Pulmonary artery endothelial cell (primary cell): ENCODE measurements at places on chromosomes 1 and 21.

GRCh38 chr1:88661951-88662699, 21.9 kb upstream of the PKN2 start:
- DNase-seq: no peak

GRCh38 chr1:50421366-50421748, 1.9 kb downstream of the DMRTA2 start:
- no peak for DNase-seq

DNA sequence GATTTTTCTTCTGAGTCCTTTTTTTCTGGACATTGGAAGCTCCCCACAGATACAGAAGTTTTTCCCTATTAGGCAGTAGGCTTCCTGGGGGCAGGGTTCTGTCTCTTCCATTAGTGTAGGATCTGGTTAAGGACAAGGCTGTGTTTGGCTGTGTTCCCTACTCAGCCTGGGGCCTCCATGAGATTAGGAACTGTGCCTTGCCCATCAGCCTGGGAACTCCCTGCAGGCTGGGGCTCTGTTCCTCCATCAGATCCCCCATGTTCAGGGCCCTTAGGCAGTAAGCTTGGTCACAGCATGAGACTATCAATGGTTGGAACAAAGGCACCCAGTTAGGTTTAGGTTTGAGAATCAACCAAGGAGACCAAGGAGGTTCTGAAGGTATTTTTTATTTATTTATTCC, 22.7 kb downstream of the NAV1 start:
- DNase-seq: no peak

- no peak for DNase-seq
These were observed 3902.5 kb downstream of the SRGAP2C start for GRCh38 chr1:125087247-125087646.

DNA sequence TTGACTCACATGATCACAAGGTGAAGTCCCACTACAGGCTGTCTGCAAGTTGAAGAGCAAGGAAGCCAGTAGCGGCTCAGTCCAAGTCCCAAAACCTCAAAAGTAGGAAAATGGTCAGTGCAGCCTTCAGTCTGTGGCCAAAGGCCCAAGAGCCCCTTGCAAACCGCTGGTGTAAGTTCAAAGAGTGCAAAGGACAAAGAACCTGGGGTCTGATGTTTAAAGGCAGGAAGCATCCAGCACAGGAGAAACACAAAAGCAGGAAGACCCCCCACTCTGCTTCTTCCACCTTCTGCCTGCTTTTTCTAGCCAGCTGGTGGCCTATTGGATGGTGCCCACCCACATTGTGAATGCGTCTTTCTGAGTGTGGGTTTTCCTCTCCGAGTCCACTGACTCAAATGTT, 2222.6 kb downstream of the MRPL39 start:
- DNase-seq: no peak

DNA sequence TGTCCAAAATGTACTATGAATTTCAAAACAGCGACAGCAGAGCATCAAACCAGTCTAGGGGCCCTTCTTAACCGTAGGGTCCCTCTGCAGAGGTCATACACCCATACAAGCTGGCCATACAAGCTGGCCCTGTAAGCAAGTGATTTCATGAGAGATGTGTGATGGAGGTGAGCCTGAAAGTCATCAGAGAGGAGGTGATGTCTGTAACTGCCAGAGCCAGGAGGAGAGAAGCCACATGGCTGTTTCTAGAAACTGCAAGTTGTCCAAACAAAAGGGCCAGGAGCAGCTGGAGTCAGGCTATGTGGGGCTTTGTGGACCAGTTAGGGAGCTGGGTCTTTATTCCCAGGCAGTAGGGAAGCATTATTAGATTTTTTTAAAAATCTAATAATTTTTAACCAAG, 14.8 kb upstream of the SERINC2 start:
- DNase-seq: no peak

DNA sequence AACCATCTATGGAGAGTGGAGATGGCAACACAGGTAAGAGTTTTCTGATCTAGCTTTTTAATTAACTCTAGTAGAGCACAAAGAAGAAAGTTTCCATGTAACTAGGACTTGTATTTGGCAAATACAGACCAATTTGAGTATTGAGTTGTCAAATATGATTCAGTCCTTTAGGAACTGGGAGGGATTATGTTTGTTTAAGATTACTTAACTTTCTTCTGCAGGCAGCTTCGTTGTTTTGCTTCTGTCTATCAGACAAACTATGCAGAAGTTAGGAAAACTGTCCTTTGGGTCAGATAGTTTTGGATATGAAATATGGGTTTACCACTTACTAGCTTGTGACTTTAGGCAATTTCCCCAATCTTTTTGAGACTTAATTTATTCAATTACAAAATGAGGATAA, 111.8 kb downstream of the POU2F1 start:
- DNase-seq: no peak

GRCh38 chr1:25217598-25218232, 14.6 kb downstream of the SYF2 start:
- no peak for DNase-seq

DNA sequence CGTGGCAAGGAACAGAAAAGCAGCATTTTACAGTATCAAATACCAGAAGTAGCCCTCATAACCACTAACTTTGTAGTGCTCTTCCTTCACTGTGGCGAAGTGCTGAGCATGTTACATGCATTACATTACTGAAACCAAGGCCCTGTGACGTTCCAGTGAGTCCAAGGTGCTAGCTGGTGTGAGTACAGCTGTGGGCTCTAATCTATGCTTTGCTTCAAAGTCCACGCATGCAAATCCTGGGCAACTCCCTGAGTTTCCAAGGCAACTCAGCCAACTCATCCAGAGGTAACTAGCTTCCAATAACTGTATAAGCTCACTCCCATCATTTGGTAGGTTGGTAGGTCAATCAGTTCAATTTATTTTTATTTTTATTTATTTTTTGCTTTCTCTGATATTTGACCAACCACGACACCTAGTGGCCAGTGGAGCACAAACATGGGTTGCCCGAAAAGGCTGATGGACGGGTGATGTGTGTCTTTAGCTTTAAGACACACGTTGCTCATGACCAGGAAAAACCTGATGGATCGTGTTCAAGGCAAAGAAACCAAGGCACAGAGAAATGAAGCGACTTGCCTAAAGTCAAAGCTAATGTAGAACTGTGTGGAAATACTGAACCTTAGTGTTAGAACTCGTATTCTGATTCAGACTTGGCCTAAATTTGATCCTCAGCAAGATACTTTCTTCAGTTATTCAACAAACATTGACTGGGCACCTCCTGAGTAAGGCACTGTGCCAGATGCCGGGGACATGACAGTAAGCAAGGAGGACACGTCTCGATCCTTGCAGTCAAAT, 73.0 kb downstream of the GNG12 start:
- no peak for DNase-seq

DNA sequence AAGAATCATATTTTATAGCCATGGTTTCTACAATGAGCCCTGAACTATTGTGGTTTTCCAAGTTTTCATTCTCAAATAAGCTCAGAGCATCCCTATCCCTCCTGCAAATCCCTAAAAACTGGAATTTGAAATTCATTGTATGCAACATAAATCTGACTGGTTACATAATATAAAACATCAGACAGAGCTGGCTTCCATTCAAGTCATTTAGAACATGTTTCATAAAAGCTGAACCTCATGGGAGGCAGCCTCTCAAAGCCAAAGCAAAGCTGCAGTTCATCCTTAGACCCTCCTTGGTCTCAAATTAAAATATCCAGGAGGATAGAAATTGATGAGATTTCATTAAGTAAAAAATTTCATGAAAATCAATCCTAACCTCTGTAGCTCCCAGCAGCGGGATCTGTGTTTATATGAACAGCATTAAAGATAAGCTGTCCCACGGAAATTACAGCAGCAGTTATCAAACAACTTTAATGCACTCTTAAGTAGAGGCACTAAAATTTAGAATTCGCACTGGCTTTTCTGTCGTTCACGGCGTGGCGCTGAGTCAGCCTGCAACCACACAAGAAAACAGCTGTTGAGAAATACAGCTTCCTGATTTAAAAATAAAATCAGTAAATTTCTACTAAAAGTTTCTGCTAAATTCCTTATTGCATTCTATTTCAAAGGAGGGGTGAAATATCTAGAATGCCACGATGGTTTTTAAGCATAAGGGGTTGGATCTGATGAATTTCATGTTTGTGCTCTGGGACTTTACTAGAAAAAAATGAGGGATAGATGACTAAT, 99.9 kb upstream of the TIAM1 start:
- DNase-seq: no peak

DNA sequence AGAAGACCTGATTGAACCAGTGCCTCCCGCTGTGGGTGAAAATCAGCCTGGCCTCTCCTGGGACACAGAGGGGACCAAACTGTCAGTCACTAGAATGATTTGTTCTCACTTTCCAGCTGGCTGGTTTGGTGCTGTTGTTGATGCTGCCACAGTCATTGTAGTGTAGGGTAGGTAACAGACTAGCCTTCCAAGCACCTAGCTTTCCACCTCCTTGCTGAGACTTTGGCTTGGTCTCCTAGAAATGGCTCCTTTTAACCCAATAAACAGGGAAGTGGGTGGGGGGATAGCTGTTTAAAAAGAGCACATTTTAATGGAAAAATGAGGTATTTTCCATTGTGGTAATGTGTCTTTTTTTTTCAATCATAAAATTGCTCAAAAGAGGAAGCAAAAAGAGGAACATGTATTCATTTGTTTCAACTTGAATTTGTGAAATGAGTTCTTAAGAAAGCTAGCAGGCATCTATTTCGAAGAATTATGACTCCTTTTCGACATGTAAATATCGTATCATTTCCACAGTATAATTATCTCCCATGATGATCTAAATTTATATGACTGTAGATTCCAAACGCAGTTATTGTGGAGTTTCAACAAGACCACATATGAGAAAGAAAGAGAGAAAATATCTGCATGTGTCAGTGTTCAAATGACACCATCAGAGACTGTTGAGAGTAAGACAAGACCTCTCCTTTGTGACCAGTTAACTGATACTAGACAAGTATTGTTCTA, 190.1 kb downstream of the HLX start:
- no peak for DNase-seq

GRCh38 chr21:29529139-29529538, 230.4 kb downstream of the BACH1 start:
- DNase-seq: no peak

DNA sequence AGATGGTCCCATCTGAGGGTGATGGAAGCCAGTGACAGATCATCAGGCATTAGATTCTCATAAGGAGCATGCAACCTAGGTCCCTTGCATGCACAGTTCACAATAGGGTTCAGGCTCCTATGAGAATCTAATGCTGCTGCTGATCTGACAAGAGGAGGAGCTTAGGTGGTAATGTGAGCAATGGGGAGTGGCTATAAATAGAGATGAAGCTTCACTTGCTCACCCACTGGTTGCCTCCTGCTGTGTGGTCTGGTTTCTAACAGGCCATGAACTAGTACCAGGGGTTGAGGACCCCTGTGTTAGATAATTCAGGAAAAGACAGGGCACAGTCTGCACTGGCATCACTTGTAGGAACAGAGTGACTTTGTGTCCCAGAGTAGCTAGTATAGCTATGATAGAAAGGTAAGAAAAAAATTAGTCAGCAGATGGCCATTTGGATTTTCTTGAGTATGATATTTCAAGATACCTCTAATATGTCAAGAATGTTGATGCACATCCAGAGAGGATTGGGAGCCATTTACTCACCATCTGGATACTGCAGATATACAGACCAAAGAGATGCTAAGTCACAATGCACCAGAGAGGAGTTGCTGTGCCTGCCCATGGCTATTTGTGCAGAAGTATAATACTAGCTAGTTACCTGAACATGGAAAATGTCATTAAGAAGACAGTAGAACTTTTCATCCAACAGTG, 53.6 kb downstream of the ADCY10 start:
- no peak for DNase-seq

GRCh38 chr1:83090195-83090594, 908.7 kb downstream of the TTLL7 start:
- no peak for DNase-seq

DNA sequence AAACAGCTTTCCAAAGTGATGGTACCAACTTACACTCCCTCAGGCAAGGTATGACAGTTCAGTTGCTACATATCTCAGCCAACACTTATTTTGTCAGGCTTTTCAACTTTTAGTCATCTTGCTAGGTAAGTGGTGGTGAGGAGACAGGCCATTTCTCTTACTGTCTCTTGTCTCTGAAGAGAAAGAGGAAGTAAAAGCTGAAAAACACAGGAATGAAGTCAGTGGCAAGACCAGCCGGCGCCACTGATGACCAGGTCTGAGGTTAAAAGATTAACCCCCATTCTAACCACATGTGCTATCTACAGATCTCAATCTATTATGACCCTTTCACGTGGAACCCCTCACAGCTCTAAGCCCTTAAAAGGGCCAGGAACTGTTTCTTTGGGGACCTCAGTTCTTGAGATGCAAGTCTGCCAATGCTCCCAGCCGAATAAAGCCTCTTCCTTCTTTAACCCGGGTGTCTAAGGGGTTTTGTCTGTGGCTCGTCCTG, 4.2 kb downstream of the ADCY10 start:
- DNase-seq: no peak

DNA sequence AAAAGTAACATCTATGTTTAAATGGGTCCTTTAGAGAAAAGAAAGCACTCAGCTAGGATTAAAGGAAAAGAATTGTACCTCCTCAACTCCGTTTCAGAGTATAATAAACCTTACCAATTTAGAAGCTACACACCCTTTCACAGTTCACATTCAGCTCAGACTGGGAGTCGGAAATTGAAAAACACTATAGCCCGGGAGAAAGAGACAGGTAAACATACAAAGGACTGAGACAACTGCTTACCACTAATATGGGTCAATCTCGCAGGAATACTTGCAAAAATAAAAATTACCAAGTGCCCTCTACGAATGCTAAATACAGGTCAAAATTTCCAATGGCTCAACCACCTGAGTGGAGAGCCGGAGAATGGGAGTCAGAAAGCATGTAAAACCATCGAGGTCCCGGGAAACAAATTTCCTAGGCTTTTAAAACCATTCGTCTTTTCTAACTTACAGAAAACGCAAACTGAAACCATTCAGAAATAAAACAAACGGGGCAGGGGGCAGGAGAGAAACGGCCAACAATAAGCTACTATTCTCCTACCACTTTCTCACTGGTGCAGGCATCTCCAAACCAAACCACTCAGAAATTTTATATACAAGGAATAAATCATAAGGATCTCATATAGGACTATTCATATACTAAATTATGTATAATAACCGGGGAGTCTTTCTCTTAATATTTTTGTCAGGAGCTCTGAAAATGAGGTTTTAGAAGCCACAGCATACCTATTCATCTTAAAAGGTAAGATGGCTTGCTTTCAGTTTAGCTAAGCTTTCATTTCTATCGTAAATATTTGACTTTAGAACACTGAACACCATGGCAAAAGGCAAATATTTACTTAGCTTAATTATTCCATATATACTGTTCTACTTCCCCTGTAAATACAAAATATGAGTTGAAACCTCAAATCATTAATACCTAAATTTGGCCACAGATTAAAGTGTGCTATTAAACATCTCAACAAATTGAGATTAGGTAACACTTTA, 136.5 kb downstream of the RERE start:
- DNase-seq: no peak

GRCh38 chr1:209839875-209840546, 12.2 kb downstream of the UTP25 start:
- peak; percentile 97 for DNase-seq

DNA sequence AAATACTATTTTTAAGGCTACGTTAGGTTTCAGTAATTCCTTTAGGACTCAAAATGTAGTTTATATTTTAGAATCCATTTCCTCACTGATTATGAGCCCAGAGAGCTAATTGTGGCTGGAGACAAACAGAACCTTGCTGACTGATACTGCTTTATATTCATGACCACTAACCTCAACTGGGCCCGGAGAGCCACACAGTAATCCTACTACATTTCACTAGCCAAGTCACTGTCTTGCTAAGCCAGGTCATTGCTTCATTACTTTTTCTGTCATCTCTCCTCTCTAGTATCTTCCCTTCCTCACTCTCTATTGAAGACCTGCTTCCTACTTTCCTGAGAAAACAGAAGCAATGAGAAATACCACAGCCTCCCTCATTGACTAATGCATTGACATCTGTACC, 24.7 kb downstream of the IL23R start:
- DNase-seq: no peak

GRCh38 chr1:197143276-197143675, 3.2 kb downstream of the ASPM start:
- DNase-seq: no peak
